ENCODE measurements at places on chromosomes 7 and 10.
A peak's percentile ranks its signal among the peaks of the same experiment; 100 is the strongest.

DNA sequence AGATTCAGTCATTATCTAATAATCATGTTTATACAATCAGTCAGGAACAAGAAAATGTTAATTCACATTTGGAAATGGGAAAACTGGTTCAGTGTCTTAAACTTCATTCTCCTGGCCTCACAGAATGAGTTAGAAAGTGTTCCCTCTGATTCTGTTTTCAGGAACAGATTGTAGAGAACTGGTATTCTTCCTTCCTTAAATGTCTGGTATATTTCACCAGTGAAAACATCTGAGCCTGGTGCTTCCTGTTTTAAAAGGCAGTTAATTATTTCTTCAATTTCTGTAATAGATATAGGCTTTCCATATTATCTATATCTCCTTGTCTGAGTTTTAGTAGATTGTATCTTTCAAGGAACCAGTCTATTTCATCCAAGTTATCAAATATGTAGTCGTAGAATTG, 97.1 kb upstream of the TMEM168 start:
- DNase-seq = no peak

- DNase-seq = no peak
Observed at GRCh38 chr7:12805957-12806356, 118.5 kb downstream of the ARL4A start.

- peak; percentile 59 for DNase-seq
Observed at GRCh38 chr7:6106140-6106904, 75.1 kb downstream of the ANKRD61 start.

DNA sequence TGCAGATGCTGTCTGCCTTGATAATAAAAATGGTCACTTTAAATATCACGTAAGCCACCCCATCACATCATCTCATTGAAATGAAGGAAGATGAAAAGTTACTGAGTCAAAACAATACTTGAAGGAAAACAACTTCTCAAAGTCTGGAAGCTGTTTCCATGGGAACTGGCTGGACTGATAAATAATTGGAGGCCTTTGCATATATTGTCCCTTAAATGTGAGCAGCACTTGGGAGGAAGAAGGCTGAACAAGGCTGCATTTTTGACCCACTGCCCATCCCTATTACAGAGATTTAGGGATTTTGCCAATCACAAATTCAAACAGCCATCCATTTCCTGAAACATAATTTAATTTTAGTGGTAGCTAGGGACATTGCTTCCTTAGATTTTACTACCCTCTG, 18.2 kb upstream of the MAGI2 start:
- DNase-seq = no peak

GRCh38 chr7:37977243-37977642, 56.8 kb downstream of the EPDR1 start:
- DNase-seq = no peak
